Prostate gland (tissue), 2 donors: ENCODE measurements at places on chromosomes 13 and 19. TPM values are rescaled to one million over a fixed set of nuclear protein-coding genes. Genes with fewer than 3 reads are reported as not detected.

- H3K27ac ChIP-seq = no peak overlapping the region
- no peak for DNase-seq
- H3K4me1 ChIP-seq = no peaks in the 10 kb centered on the region
- no peaks in the 10 kb centered on the region for H3K36me3 ChIP-seq
- no peaks in the 10 kb centered on the region for H3K27me3 ChIP-seq
- H3K4me3 ChIP-seq = no peak overlapping the region
Observed at GRCh38 chr13:32967584-32968182, 48.5 kb upstream of the KL start.

- H3K27me3 ChIP-seq = no peaks in the 10 kb centered on the region
- H3K4me3 ChIP-seq = no peak overlapping the region
- no peaks in the 10 kb centered on the region for H3K4me1 ChIP-seq
- no peak overlapping the region for H3K27ac ChIP-seq
- H3K36me3 ChIP-seq = no peaks in the 10 kb centered on the region
Observed at GRCh38 chr13:37442996-37443395, 155.6 kb downstream of the POSTN start.

DNA sequence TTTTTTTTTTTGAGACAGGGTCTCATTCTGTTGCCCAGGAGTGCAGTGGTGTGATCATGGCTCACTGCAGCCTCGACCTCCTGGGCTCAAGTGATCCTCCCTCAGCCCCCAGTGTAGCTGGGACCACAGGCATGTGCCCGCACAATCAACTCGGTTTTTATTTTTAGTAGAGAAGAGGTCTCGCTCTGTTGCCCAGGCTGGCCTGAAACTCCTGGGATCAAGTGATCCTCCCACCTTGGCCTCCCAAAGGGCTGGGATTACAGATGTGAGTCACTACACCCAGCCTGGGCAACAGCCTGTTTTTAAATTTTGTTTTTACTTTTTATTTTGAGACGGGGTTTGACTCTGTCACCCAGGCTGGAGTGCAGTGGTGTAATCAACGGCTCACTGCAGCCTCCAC is 2.3 kb upstream of the KDM4B start:
- no peak overlapping the region for H3K27ac ChIP-seq
- H3K4me1 ChIP-seq = peaks cover 8% of the 10 kb centered on the region
- DNase-seq = no peak

DNA sequence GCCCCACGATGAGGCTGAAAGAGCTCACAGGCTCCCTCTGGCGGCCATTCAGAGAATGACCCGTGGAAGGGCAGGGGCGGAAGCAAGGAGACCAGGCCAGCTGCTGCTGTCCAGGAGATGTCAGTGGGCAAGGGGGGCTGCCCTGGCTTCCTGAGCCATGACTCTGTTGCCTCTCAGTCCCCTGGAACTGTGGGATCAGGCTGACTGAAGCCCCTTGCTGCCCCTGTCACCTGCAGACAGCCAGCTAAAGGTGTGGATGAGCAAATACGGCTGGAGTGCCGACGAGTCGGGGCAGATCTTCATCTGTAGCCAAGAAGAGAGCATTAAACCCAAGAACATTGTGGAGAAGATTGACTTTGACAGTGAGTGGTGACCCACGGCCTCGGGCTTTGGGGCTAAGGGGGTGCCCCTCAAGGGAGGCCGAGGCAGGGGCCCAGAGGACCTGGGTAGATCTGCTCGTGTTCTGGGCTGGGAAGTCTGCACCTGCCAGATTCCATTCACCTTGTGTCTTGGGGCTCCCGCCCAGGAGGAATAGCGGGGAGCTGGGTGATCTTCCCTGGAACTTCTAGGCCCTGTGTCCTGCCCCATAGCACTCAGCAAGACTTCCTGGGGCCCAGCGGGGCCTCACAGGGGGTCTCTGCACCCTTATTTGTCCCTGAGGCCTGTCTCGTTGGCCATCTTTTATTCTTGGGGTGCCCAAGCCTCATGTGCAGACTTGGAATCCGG is 12.5 kb upstream of the ACTN4 start:
- no peak overlapping the region for H3K27ac ChIP-seq
- no peak overlapping the region for H3K4me3 ChIP-seq
- H3K27me3 ChIP-seq = no peaks in the 10 kb centered on the region
- H3K36me3 ChIP-seq = peaks cover 2% of the 10 kb centered on the region
- DNase-seq = peak; percentile 60
- H3K4me1 ChIP-seq = no peaks in the 10 kb centered on the region

- no peak overlapping the region for H3K4me3 ChIP-seq
- no peak overlapping the region for H3K27ac ChIP-seq
- H3K4me1 ChIP-seq = no peaks in the 10 kb centered on the region
Observed at GRCh38 chr13:42575938-42576337, 2.0 kb downstream of the TNFSF11 start.

- DNase-seq = no peak
- H3K4me1 ChIP-seq = no peaks in the 10 kb centered on the region
- H3K4me3 ChIP-seq = no peak overlapping the region
- no peak overlapping the region for H3K27ac ChIP-seq
Observed at GRCh38 chr19:33089010-33089409, 8.0 kb downstream of the GPATCH1 start.

GRCh38 chr19:271856-272255 is 19.3 kb downstream of the PLPP2 start:
- no peak overlapping the region for H3K4me3 ChIP-seq
- no peak overlapping the region for H3K27ac ChIP-seq
- H3K27me3 ChIP-seq = no peaks in the 10 kb centered on the region
- no peaks in the 10 kb centered on the region for H3K4me1 ChIP-seq

NMRK2 gene
- total RNA-seq = 0.64 TPM

GRCh38 chr13:101475536-101475935 is 23.1 kb downstream of the ITGBL1 start:
- H3K4me1 ChIP-seq = no peaks in the 10 kb centered on the region
- no peaks in the 10 kb centered on the region for H3K27me3 ChIP-seq
- DNase-seq = no peak
- no peak overlapping the region for H3K4me3 ChIP-seq
- no peaks in the 10 kb centered on the region for H3K36me3 ChIP-seq
